ENCODE measurements at places on chromosomes 3 and 15.

DNA sequence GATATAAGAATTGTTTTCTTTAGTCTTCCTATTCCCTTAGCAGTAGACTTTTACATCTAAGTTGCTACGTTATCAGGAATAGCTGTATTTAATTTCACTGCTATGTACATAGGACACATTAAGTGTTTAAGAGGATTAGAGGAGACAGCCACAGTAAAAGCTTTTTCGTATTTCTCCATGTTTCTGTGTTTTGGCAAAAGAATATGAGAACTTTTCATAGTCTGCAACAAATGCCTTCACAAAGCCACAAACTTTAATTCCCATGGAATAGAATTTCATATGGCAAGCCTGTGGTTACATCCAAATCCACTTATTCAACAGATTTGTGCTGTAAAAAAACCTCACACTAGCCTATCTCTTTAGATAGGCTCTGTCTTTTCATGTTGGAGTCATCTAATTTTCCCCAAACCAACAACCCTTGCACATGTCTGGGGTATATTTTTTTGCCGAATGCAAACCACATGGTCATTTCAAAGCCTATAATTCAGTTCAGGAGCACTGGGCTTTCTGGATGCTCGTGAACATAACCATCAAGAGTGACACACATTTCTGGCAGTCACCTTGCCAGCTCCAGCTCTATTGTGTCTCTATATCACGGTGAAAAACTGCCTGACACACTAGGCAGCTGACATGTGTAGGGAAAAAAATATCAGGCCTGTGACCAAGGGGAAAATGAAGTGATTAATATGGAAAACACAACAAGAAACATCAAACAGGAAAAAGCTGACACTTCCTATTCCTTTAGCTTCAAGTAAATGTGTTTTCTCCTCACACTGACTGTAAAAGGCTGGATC is 19.2 kb downstream of the PLD1 start:
- DNase-seq = no peak

DNA sequence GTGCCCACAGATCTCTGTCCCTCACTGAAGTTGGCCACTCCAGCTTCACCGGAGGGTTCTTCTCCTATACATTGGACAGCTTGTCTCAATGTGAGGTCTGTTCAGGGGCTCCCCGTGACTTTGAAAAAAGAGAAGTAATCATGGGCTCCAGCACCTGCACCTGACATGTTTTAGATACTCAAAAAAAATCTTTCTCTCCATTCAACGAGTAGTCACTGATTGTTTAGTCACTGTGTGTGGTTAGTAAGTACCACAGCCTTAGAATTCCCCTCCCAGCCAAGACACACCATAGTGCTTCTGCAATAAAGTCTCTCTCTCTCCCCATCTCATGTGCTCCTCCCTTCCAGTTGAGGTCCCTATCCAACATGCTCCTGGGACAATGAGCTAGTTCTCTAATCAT is 18.6 kb downstream of the CCR9 start:
- DNase-seq = no peak

GRCh38 chr3:125146626-125147490 is 65.7 kb downstream of the SLC12A8 start:
- peak; percentile 81 for DNase-seq

- DNase-seq = no peak
Measured at GRCh38 chr3:118970819-118971218, 63.8 kb downstream of the IGSF11 start.

DNA sequence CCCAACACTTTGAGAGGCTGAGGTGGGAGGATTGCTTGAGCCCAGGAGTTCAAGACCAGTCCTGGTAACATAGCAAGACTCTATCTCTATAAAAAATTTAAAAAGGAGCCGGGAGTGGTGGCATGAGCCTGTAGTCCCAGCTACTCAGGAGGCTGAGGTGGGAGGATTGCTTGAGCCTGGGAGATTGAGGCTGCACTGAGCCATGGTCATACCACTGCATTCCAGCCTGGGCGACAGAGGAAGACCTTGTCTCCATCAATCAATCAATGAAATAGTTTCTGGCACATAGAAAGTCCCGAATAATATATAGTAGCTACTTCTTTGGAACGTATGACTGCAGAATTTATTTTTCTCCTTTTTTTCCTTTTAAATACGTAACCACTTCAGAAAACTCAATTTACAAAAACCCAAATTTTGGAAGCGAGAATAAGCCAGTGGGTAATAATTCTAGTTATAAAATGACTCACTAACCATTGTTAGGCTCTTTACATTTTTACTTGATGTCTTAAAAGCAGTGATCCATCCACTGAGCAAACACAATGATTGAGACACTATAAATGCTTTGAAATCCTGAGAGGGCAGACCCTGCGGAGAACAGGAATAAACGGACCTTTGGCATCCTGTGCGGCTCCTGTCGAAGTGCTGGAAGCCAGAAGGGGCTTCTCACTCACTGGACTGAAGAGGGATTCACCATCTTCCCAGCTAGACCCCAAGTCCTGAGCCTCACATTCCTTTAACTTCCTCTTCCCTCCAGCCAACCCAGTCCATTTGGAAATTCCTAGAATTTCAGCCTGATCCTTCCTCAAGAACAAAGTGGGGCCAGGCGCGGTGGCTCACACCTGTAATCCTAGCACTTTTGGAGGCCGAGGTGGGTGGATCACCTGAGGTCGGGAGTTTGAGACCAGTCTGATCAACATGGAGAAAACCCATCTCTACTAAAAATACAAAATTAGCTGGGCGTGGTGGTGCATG is 68.4 kb upstream of the MFGE8 start:
- no peak for DNase-seq
